Psoas muscle (tissue), 8 donors: ENCODE measurements at places on chromosomes 12 and 14. TPM values are rescaled to one million over a fixed set of nuclear protein-coding genes. Genes with fewer than 3 reads are reported as not detected.

GRCh38 chr14:25826105-25826504 is 771.7 kb downstream of the NOVA1 start:
- H3K4me3 ChIP-seq = no peak overlapping the region
- H3K36me3 ChIP-seq = no peaks in the 10 kb centered on the region
- H3K27me3 ChIP-seq = no peaks in the 10 kb centered on the region
- H3K27ac ChIP-seq = no peak overlapping the region

- no peak overlapping the region for H3K4me3 ChIP-seq
- H3K27ac ChIP-seq = peak overlapping the region; percentile 17
- DNase-seq = no peak
- H3K4me1 ChIP-seq = peaks cover 19% of the 10 kb centered on the region
These were observed 102.6 kb downstream of the OSBPL8 start for GRCh38 chr12:76457010-76457409.

- H3K27me3 ChIP-seq = no peaks in the 10 kb centered on the region
- no peak for DNase-seq
- no peak overlapping the region for H3K4me3 ChIP-seq
- peaks cover 53% of the 10 kb centered on the region for H3K36me3 ChIP-seq
These were observed 38.2 kb upstream of the FBLN5 start for GRCh38 chr14:91985521-91986255.

DNA sequence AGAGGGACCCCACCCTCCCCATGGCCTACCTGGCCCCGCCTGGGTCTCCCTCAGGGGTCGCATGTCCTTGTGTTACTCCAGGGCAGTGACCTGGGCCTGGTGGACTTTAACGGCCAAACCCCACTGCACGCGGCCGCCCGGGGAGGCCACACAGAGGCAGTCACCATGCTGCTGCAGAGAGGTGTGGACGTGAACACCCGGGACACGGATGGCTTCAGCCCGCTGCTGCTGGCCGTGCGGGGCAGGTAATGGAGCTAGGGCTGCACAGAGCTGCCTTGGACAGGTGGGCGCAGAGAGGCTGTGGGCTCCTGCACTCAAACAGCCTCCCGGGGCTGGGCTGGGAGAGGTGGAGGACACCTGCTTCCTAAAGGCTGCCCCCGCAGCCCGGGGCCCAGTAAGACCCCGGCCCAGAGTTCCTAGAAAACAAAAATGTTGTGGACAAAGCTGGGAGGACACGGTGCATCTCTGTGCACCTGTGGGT is 21.6 kb downstream of the ASPG start:
- H3K27ac ChIP-seq = no peak overlapping the region
- no peaks in the 10 kb centered on the region for H3K4me1 ChIP-seq
- peaks cover 3% of the 10 kb centered on the region for H3K27me3 ChIP-seq
- H3K4me3 ChIP-seq = no peak overlapping the region
- peak; percentile 38 for DNase-seq
- no peaks in the 10 kb centered on the region for H3K36me3 ChIP-seq

- no peak for DNase-seq
- peaks cover 20% of the 10 kb centered on the region for H3K27me3 ChIP-seq
- no peaks in the 10 kb centered on the region for H3K4me1 ChIP-seq
- H3K27ac ChIP-seq = no peak overlapping the region
- H3K4me3 ChIP-seq = no peak overlapping the region
- H3K36me3 ChIP-seq = no peaks in the 10 kb centered on the region
These were observed 4.7 kb downstream of the SRRM4 start for GRCh38 chr12:118986050-118986449.

DNA sequence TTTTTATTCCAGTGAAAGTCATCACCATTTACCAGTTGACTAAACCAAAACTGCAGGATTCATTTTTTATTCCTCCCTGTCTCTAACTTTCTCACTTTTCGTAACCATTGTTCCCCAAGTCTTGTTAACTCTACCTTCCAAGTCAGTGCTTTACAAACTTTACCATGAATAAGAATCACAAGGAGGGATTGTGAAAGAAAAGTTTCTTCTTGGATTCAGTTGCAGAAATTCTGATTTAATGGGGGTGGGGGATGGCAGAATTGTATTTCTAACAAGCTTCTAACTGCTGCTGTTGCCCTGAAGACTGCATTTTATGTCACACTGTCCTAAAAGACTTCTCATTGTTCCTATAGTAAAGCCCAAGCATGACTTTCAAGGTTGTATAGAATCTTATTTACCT is 5.0 kb upstream of the RAB21 start:
- no peak overlapping the region for H3K27ac ChIP-seq
- no peak for DNase-seq
- no peak overlapping the region for H3K4me3 ChIP-seq
- no peaks in the 10 kb centered on the region for H3K4me1 ChIP-seq
- no peaks in the 10 kb centered on the region for H3K36me3 ChIP-seq

GRCh38 chr14:35079742-35080141 is 33.7 kb downstream of the FAM177A1 start:
- H3K27me3 ChIP-seq = no peaks in the 10 kb centered on the region
- H3K27ac ChIP-seq = no peak overlapping the region
- no peaks in the 10 kb centered on the region for H3K4me1 ChIP-seq
- H3K4me3 ChIP-seq = no peak overlapping the region
- peaks cover 84% of the 10 kb centered on the region for H3K36me3 ChIP-seq

DNA sequence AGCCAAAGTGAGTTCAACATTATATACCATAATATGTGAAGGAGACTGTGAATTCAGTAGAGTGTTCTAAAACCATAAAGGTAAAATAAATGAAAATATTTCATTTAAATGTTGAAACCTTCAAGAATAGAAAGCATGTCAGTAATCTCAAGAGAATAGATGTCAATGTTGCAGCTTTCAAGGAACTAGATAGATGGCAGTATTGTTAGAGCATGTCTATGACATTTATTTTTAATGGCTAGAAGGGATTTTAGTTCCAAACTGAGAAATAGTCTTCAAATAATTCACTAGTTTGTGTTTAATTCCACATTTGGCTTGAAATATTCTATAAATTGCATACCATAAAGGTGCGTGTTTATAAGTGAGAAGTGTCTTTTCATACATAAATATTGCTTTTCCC is 326.5 kb downstream of the FLRT2 start:
- no peak overlapping the region for H3K27ac ChIP-seq
- H3K36me3 ChIP-seq = no peaks in the 10 kb centered on the region
- no peak for DNase-seq
- no peaks in the 10 kb centered on the region for H3K4me1 ChIP-seq
- no peaks in the 10 kb centered on the region for H3K27me3 ChIP-seq

GRCh38 chr12:45353944-45354343 is 138.0 kb downstream of the ANO6 start:
- H3K36me3 ChIP-seq = peaks cover 18% of the 10 kb centered on the region
- DNase-seq = no peak
- no peak overlapping the region for H3K4me3 ChIP-seq
- peaks cover 22% of the 10 kb centered on the region for H3K4me1 ChIP-seq
- H3K27ac ChIP-seq = peak overlapping the region; percentile 44

DNA sequence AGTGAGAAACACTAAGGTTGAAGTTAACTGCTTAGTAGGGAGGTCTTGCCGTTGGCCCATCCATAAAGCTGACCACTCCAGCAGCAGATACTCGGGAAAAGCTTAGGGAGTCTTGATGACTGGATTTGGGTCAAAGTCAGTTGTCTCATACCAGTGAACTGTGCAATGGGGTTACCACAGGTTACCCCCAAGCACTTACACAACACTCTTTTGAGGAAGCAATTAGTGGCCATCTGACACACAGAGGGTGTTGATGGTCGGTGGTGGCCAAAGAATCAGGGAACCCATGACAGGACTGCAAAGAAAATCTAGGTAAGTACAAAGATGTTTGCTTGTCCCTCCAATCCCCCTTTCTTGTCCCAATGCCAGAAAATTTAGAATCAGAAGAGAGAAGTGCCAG is 410.2 kb downstream of the APAF1 start:
- no peak overlapping the region for H3K27ac ChIP-seq
- no peak for DNase-seq
- H3K36me3 ChIP-seq = no peaks in the 10 kb centered on the region
- H3K27me3 ChIP-seq = no peaks in the 10 kb centered on the region

DNA sequence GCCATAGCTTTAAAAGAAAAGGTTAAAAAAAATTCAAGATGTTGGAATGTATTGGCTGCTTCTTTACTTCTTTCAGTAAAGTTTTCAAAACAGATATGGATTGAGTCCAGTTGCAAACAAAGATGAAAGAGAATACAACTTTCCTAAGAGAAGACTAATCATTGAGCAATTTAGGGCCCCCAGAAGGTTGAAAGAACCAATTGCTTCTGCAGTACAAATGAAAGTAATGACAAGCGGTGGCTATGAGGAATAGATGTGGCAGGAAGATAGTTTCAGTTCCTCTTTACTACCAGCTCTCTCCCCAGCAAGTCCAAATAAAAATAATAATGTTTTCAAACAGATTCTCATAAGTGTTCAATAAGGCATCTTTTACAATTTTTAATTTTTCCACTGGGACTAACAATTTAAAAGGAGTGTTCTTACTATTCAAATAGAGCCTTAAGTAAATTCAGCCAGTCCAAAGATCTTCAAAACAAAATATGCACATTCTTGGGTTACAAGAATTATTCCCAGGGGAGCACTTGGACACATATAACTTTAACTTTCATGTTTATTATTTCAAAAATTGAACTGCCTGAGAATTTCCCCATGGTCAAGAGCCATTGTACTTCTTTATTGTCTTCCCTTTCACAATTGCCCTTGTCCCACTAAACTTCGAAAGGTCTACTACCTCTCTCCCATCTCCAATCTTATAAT is 62.3 kb upstream of the PPP1R12A start:
- no peaks in the 10 kb centered on the region for H3K27me3 ChIP-seq
- no peak overlapping the region for H3K4me3 ChIP-seq
- no peak for DNase-seq
- no peaks in the 10 kb centered on the region for H3K36me3 ChIP-seq
- H3K27ac ChIP-seq = no peak overlapping the region

DNA sequence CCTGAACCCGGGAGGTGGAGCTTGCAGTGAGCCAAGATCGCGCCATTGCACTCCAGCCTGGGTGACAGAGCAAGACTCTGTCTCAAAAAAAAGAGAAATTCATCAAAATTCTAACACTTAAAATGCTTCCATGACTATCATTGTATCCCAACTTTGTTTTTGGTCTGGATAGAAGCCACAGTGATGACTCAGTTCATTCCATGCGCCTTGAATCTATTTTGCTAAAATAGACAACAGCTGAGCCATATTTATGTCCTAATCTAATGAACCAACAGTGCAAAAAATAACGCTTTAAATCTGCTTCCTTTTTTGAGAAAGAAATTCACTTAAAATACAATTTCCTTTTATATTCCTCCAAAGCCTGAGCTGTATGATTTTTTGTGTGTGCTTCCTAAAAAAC is 23.2 kb upstream of the BICD1 start:
- DNase-seq = no peak
- no peak overlapping the region for H3K27ac ChIP-seq
- no peak overlapping the region for H3K4me3 ChIP-seq
- H3K36me3 ChIP-seq = no peaks in the 10 kb centered on the region

GRCh38 chr14:100317389-100317788 is 5.8 kb upstream of the SLC25A47 start:
- H3K27me3 ChIP-seq = no peaks in the 10 kb centered on the region
- H3K4me1 ChIP-seq = peaks cover 14% of the 10 kb centered on the region
- H3K27ac ChIP-seq = no peak overlapping the region
- DNase-seq = no peak
- H3K36me3 ChIP-seq = no peaks in the 10 kb centered on the region

- no peak overlapping the region for H3K27ac ChIP-seq
- DNase-seq = no peak
- no peaks in the 10 kb centered on the region for H3K4me1 ChIP-seq
- no peaks in the 10 kb centered on the region for H3K27me3 ChIP-seq
These were observed 5.6 kb upstream of the LHX5 start for GRCh38 chr12:113477171-113477841.

GRCh38 chr12:86914721-86915120 is 658.5 kb upstream of the MGAT4C start:
- no peaks in the 10 kb centered on the region for H3K27me3 ChIP-seq
- no peaks in the 10 kb centered on the region for H3K36me3 ChIP-seq
- no peak overlapping the region for H3K4me3 ChIP-seq

GRCh38 chr12:120125792-120126634 is 9.5 kb upstream of the RAB35 start:
- H3K4me3 ChIP-seq = no peak overlapping the region
- DNase-seq = no peak
- H3K27me3 ChIP-seq = no peaks in the 10 kb centered on the region
- peaks cover 9% of the 10 kb centered on the region for H3K4me1 ChIP-seq

GRCh38 chr14:38074081-38074480 is 133.6 kb upstream of the SSTR1 start:
- H3K27me3 ChIP-seq = no peaks in the 10 kb centered on the region
- H3K27ac ChIP-seq = no peak overlapping the region
- no peaks in the 10 kb centered on the region for H3K36me3 ChIP-seq

- H3K27me3 ChIP-seq = peaks cover 61% of the 10 kb centered on the region
- H3K4me3 ChIP-seq = peak within 1 kb of the TSS; percentile 39
- H3K4me1 ChIP-seq = no peaks in the 10 kb centered on the region
- DNase-seq = no peak
These were observed at the start of gene ASCL4 for GRCh38 chr12:107774349-107775029. Gene ASCL4, plus strand, starts transcription at chr12:107774704. Its CDS starts 515 bp downstream, at chr12:107775219.

GRCh38 chr12:67826946-67827720 is 162.1 kb upstream of the IFNG-AS1 start:
- peaks cover 31% of the 10 kb centered on the region for H3K4me1 ChIP-seq
- H3K4me3 ChIP-seq = peak overlapping the region; percentile 62
- no peaks in the 10 kb centered on the region for H3K36me3 ChIP-seq
- H3K27me3 ChIP-seq = no peaks in the 10 kb centered on the region
- peak overlapping the region; percentile 95 for H3K27ac ChIP-seq

DNA sequence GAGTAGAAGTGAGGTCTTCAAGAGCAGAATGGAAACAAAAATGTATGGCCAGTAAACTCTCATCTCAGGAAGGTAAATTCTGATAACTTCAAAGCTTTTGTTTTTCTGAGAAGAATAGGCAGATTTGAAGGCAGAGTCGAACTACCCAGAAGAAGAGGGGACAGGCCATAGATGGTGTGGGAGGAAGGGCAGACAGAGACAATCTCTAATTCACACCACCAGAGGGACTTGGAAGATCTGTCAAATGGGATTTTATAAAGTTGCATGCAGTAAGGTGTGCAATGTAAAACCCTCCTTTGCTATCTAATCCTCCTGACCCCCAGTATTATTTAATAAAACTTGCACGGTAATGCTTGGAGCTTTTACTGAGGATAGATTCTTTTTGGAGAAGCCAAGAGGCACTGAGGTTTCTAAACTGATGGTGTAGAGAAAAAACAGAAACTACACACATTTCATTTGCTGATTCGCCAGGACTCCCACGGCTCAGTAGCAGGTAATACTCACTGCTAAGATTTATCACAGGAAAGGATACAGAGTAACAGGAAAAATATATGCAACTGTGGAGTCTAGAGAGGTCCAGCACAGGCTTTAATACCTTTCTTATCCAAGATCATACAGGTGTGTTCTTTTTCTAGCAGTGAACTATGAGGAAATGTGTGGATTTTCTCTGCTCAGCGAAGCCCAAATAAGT is 18.3 kb downstream of the SLC38A2 start:
- no peak overlapping the region for H3K27ac ChIP-seq
- no peak for DNase-seq
- H3K4me3 ChIP-seq = no peak overlapping the region
- H3K27me3 ChIP-seq = no peaks in the 10 kb centered on the region
- H3K4me1 ChIP-seq = no peaks in the 10 kb centered on the region

RFLNA gene
- total RNA-seq = 0.50 TPM

P2RX7 gene
- 0.17 TPM for total RNA-seq

SSTR1 gene
- total RNA-seq = 0.27 TPM

EPS8 gene
- 12.9 TPM for total RNA-seq

VRTN gene
- not detected for total RNA-seq

GDF3 gene
- total RNA-seq = not detected

KRT71 gene
- total RNA-seq = not detected

HELB gene
- total RNA-seq = 1.9 TPM

OR6C3 gene
- not detected for total RNA-seq

PCED1B gene
- 1.2 TPM for total RNA-seq

SLC15A5 gene
- total RNA-seq = not detected

GPRC5D gene
- total RNA-seq = not detected

MRPL52 gene
- total RNA-seq = 81.1 TPM

ACSM4 gene
- not detected for total RNA-seq

MYBPC1 gene
- total RNA-seq = 4,088 TPM
